ENCODE measurements at places on chromosomes 1 and 21.
A peak's percentile ranks its signal among the peaks of the same experiment; 100 is the strongest.

GRCh38 chr1:89360716-89361115 lies 3.1 kb upstream of the GBP6 start:
- DNase-seq, result no peak

GRCh38 chr1:112957133-112957812 lies 1.3 kb upstream of the SLC16A1 start:
- DNase-seq, result no peak

DNA sequence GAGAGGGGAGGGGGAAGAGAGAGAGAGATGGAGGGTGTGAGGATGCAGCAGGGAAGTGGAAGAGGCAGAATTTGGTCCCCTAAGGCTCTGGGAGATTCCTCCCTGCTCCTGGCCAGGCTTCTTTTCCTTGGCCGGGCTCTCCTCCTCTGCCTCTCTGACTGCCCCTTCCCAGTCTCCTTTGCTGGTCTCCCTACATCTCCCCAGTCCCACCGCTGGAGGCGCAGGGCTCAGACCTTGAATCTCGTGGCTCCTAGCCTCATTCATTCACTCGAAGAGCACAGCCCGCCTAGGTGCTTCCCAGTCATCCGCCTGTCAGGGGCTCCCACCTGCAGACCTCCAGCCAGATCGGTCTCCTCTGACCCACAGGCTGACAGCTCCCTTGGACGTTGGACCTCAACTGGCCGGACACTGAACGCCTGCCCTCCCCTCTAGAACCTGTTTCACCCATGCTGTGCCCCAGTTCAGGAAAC lies 76.5 kb downstream of the VWA5B1 start:
- DNase-seq, result peak; percentile 81

GRCh38 chr1:17588048-17588871 lies 48.8 kb downstream of the ARHGEF10L start:
- peak; percentile 87 for DNase-seq

DNA sequence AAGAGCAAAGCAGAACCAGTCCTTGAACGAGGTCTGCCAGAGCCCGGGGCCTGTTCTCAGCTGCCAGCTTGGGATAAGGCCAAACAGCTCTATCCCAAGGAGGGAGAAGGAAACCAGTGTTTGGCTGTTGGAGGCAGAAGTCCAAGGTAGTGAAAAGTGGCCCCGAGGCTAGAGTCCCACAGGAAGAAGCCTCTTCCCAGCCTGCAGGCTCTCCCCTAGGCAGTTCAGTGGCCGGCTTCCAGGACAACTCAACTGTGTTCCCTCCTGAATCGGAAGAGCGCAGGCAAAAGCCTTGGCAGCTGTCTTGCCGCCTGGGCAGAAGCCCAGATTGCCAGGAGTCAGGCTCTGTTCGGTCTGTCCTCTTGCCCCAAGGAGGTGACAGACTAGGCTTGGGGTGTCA lies 19.3 kb downstream of the QSOX1 start:
- peak; percentile 22 for DNase-seq

DNA sequence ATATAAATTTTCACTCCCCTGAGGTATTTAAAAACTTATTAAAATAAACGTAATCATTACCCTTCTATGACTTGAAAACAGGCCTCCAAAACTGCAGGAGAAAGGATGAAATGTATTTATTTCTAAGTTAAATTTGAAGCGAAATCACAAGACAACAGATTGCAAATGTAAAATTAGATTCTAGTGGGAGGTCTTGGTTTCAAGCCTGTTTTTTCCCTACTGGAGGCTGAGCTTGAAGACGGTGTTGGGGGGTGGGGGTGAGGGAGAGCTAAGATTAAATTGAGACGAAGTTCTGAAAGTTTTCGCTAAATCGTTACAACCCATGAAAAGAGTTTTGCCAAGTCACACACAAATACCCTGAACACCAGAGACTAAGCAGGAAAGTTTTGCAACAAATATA lies 68.2 kb downstream of the TIAM1 start:
- no peak for DNase-seq

GRCh38 chr1:228734881-228735801 lies at the start of gene RHOU:
Gene RHOU, plus strand, starts transcription at chr1:228735479. Its CDS starts 264 bp downstream, at chr1:228735743.
- peak; percentile 89 for DNase-seq

- DNase-seq, result no peak
Measured at GRCh38 chr1:228861832-228862180, 126.5 kb downstream of the RHOU start.

GRCh38 chr1:216815260-216816131 lies 92.3 kb upstream of the ESRRG start:
- peak; percentile 60 for DNase-seq

DNA sequence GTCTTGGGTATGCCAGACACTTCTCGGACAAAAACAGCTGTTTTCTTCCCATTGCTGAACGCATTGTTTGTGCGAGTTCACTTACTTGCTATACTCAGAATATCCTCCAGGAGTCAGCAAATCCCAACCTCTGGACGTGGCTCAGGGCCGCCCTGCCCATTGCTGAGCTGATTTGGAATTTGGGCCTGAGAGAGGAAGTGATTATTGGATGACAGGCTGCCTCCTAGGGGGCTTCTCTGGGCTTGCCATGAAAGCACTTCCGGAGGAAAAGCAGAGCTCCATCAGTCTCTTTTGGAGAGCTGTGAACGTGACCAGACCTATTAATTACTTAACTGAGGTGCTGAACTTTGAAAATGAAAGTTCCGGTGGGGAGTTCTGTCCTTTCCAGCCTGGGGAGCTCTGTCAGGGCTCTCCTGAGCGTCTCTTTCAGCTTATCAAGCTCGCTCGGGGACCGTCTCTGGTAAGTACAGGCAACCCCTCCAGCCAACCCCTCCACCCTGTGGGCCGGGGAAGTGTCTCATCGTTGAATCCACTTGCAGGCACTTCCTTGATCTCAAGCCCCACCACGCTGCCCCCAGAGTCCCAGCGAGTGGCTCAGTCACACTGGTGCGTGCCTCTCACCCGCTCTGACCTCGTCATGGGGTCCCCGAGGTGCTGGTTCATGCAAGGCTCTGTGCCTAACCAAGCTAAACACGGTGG lies 76.9 kb downstream of the CLIC6 start:
- peak; percentile 72 for DNase-seq

DNA sequence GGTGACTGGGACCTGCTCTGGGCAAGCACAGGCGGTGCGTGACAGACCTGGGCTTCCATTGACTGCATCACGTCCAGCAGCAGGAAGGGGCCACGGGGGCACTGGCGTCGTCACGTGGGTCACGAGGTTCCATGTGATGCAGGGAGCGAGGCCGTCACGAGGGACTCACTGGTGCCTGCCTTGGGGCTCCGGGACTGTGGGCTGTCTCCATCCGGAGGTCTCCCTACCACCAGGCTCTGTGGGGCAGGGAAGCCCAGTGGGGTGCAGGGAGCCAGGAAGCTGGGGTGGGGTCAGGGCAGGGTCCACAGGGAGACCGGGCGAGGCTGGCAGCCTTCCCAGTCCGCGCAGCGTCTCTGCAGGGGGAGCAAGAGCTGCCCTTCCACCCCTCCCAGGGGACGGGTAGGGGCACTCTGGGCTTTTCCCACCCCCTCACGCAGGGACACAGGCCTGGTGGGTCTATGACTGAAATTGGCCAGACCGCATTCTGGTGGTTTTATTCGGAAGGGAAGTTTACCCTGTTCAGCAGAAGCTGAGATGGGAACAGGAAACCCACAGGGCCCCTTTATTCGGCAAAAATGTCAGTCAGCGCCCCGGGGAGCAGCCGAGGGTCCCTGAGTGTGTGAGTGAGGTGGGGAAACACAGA lies 416 bp upstream of the TNFRSF14 start:
- no peak for DNase-seq

GRCh38 chr1:193216920-193217319 lies 30.5 kb upstream of the B3GALT2 start:
- peak; percentile 63 for DNase-seq

DNA sequence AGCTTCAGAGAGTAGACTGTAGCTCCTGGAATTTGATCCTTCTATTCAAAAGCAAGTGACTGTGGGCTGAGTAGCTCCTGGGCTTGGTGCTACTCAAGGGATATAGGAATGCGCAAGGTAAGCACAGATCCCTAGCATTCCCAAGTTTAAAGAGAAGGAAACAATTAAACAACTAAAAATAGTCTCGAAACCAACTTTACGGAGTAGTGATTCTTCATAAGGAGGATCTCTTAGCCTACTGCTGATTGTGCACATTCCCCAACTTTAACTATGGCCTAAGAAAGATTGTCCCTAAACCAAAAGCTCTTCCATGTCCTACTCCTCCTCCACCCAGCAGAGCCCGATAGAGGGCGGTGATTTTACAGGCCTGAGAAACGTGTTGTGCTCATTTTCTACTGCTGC lies 226.5 kb upstream of the CAMK1G start:
- no peak for DNase-seq

DNA sequence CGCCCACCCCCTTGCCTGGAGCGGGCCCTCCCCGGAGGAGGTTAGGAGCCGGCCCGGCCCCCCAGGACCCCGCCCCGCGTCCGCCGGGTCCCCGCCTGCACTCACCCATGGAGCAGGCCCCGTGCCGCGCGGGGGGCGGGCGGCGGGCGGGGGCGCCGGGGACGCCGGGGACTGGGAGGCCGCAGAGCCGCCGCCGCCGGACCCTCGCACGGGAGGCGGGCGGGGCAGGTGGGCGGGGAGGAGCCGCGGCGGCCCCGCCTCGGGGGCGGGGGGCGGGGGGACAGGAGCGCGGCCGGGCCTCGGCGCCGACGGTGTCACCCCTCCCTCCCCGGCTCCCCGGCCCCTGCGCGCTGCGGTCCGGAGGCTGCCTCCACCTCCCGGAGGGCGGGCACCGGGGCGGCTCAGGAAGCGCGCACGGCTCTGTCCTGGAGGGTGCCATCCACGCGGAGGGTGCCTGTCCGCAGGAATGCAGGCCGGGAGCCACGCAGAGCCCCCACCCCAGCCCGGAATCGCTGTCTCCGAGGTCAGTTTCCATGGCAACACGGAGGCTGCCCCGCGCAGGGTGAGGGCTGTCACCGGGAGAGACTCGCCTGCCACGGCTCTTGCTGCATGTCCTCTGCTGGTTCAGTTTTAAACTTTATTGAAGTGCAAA lies 5.9 kb upstream of the PLEKHG5 start:
- peak; percentile 67 for DNase-seq

DNA sequence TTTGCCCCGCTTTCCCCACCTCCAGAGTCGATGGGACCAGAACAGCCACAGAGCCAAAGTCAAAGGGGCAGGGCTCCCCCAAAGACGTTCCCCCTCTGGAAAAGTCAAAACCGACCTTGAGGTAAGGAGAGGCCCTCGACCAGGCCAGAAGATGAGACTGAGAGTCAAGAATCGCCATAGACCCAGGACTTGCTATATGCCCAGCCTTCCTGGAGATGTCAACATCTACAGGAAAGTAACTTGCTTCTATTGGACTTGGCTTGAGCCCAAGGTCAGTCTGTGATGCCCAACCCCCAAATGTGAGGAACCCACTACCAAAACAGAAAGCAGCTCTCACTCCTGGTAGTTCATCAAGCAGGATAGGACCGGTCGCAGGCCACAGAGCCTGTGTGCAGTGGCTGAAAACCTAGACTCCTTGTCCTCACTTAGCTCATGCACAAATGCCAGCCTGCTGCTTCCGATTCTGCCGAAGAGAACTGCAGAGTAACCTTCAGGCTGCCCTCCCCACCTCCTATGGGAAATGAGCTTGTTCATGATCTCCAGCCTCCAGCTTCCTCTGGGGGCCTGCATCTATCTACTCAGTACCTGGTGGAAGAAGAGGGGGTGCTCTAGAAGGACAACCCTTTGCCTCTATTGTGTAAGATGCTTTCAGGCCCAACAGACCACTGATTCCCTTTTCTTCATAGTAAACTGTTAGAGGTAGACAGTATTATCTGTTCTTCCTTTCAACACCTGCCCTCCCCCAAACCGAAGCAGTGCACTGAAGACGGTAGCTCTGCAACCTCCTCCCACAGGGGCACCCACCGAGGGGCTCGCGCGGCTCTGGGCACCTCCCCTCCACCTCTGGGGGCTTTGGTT lies 1.4 kb downstream of the ACOT7 start:
- DNase-seq, result peak; percentile 38

DNA sequence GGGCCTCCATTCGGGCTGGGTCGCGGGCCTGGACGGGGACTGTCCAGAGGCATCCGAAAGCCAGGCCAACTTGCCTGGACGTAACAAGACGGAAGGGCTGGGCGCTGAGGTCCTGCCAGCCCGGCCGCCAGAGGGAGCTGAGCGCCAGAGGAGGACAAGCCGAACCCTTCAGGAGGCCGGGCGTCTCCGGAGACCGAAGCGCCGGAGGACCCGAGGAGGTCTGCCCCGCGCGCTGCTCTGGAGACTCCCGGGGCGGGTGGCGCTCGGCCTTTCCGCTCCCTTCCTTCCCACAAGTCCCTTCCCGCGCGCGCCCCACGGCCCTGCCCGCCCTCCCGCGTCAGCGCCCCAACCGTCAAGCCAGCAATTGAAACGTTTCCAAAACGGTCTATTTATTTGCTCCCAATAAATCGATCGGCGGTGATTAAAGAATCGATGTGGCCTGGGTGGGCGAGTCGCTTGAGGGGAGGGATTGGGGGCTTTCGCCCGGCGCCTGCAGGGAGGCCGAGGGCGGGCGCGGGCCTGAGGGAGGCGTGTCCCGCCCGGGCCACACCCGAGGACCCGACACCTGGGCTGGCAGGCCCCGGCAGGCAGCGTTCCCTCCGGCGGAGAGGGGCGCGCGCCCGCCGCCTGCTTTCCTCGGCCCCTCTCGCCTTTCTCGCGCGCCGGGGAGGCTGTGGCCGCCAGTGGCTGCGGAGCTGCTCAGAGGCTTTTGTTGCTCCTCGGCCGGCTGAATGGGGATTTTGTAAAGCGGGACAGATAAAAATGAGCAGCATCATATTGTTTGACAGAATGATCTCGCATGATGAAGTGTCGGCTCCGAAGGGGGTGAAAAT lies 5.2 kb upstream of the FOXD3 start:
- peak; percentile 84 for DNase-seq

DNA sequence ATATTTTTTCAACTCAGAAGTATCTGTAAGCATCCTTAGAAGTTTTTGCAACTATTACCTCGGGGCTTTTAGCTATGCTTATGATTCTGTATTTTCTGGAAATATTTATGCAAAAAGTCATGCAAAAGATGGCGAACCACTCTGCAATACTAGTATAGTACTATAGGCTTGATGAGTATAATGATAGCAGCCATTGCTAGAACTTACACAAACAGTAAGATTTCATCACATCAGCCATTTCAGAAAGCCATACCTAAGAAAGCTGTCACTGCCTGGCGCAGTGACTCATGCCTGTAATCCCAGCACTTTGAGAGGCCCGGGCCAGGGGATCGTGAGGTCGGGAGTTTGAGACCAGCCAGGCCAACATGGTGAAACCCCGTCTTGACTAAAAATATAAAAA lies 227.1 kb downstream of the LRRC7 start:
- DNase-seq, result no peak

DNA sequence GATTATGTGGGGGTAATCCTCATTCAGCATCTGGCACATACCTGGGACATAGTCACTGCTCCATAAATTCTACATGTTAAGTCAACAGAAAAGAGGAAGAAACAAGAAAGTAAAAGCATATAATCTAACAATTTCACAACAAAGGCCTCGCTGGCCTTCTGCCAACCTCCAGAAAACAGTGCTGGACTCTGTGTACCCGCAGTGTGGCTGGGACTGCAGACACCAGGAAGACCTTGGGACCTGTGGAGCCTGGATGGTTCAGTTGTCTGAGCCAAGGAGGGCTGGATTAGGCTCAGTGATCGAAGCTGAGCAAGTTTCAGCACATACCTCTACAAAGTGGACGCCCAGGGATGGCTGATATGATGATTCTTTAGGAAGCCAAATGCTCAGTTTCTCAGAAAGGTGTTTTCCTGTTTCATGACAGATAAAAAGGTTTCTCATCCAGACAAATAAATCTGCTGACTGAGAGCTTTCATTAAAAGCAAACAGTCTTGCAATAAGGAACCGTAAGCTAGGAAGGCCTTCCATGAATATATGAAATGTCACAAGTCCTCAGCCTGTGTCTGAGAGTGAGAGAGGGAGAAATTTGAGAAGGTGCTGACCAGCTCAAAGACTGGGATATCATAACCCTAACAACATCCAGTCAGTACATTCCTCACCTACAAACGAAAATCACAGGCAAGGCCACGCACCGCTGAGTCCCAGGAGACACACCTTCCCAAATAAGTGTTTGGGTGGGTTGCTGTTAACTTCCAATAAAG lies 48.4 kb downstream of the CAPZB start:
- no peak for DNase-seq

All from glutamatergic neuron (in vitro differentiated cells).